Stimulated activated CD8-positive, alpha-beta memory T cell treated with anti-CD3 and anti-CD28 coated beads, Interleukin-12 subunit alpha, Interleukin-12 subunit beta, amount 100 ng/mL, for 4 hours (primary cell): ENCODE measurements at places on chromosomes 2 and 18.

DNA sequence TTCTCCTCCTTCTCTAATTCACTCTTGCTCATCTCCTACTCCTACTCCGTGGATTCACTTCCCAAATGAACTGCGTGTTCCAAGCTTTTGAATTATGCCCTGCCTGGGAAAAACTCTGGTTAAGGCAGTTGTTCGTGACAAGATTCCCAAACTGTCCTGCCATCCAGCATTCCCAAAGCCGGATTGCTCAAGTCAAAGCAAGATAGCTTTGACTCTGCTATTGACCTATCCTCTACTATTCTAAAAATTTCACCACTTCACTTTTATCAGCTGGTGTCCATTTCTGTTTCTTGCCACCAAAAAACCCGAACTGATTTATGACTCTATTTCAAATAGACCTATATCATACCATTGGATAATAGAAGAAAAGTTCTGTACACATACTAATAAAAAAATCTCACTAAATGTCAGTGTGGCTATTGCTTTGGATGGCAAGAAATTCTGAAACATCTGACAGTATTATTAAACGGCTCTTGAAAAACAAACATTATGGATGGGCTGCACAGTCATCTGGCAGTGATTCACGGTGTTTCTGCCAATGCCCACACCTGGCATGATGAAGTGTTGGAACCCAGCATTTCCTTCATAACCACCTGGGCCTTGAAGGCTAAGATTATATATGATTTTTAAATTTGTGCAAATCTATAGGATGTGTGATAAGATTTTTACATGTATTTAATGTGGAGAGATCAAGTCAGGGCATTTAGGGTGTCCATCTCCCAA, 87.4 kb downstream of the NCKAP5 start:
- no peak for DNase-seq

- no peak for DNase-seq
Measured at GRCh38 chr2:42933824-42934254, 141.5 kb upstream of the HAAO start.

DNA sequence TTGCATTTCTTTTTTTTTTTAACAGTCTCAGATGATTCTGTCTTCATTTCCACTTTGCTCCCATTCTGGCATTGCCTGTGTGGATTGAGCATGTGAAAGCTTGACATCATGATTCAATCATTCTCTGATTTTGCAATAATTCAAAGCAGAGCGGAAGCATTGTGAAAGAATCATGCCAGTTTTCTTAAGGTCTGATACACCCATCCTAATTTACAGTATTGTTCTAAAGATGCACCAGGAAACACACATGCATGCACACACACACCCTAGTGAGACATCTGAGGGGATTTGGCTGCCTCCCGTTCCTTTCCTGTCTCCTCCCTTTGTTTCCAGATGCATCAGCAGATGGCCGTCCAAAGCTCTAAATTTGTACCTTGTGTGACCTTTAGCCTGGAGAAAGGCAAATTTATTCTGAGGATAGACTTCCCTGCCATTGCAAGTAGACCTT, 97.3 kb downstream of the FMNL2 start:
- DNase-seq = no peak

DNA sequence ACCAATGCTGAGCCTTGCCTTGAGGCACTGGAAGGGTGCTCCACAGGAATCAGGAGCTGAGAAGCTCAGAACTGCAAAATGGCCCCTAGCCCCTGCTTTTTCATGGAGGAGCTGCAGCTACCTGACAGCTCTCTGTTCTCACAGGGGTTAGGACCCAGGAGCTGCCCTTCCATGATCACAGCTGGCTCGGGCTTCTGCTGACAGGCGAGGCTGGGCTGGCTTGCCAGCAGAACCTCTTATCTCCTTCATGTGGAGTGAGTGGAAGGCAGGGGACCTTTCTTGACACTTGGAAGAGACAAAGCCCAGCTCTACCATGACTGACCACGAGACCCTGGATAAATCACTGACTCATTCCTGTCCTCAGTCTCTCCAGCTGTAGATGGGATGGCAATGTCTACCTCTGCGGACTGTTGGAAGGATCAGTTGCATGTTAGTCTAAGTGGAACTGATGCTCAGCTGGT, 113.4 kb downstream of the CAPN13 start:
- DNase-seq = no peak

DNA sequence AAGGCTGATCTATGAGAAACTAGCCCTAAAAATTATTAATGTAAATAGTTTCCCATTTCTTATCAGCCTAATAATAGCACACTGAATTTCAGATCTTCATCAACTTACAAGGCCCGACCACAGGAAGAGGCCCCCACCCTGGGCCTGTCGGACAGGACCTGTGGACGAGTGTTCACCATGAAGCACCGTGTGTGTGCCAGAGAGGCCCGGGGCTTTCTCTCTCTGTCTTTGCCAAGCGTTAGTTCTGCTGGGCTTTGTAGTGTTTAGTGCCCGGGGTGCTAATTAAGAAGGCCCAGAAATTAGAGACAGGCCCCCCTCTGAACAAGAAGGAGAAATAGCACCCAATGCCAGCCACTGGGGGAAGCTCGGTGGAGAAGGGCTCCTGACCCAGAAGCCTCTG, 265.7 kb downstream of the TWIST2 start:
- DNase-seq = no peak

GRCh38 chr2:54969295-54969939, 80.8 kb downstream of the RTN4 start:
- DNase-seq = no peak

GRCh38 chr2:8974016-8974415, 29.5 kb downstream of the MBOAT2 start:
- no peak for DNase-seq

DNA sequence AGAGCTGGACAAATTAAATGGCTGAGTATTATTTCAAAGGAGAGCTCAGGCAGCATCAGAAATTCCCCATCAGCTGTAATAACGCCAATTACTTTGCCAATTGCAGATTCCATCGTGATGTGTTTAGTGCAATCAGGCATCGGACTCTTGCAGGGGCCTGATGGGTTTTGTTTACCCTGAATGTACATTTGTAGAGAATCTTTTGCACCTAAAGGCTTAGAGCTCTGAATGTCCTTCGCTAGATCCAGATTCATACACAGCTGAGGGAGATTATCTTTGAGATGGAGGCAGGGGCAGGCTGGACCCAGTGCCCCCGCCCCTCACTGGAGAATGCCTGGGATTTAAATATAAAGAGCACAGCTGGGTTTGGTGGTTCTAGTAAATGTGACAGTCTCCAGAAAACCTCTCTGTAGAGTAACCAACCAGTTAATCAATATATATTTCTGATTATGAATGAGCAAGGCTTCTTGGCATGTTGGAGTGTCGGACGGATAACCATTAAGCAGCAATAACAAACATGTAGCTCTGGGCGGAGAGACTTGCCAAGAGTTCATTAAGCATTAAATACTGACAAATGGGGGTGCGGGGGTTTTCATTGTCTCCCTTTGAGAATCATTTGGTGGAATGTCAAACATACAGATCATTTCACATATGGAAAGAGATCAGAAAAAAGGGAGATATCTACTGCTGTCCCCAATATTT, 200.9 kb downstream of the SETBP1 start:
- no peak for DNase-seq

DNA sequence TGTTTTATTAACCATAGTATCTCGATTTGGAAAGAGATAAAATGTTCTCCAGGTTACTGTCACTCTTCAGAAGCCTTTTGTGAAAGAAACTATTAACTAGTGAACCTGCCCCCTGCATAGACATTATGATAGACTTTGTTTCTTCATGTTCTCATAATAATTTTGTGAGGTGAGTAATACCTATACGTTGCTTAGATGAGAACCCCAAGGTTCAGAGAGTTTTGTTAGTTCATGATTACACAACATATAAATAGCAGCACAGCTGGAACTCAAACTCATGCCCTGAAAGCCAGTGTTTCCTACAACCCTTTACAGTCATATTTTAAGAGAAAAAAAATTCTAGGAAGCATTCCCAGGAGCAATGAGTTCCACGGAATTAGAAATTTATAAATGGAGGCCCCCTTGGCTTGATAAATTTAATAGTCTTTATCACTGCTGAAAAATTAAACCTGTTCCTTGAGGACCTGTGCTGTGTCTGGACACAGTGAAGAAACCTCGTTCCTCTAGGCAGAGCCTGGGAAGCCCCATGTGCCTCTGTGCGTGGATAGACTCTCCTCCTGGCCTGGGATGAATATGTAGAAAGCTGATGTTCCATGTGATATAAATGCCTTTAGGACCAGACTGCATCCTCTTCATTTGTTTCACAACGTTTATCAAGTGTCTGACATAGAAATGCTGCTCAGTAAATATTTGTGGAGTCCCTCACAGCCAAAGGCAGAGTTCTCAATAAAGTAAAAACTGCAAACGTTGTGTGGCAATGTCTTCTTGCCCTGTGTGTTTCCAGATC, 1257.0 kb upstream of the GYPC start:
- no peak for DNase-seq

GRCh38 chr2:231800493-231801091, 14.3 kb downstream of the COPS7B start:
- no peak for DNase-seq

DNA sequence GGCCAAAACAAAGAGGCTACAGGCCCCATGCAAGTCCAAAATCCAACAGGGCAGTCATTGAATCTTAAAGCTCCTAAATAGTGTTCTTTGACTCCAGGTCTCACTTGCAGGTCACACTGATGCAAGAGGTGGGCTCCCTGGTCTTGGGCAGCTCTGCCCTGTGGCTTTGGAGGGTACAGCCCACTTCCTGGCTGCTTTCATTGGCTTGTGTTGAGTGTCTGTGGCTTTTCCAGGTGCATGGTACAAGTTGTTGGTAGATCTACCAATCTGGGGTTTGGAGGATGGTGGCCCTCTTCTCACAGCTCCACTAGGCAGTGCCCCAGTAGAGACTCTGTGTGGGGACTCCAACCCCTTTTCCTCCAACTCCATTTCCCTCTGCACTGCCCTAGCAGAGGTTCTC, 115.8 kb upstream of the ALKAL2 start:
- DNase-seq = no peak

- DNase-seq = no peak
Measured at GRCh38 chr2:230008708-230009066, 60.0 kb downstream of the SLC16A14 start.

DNA sequence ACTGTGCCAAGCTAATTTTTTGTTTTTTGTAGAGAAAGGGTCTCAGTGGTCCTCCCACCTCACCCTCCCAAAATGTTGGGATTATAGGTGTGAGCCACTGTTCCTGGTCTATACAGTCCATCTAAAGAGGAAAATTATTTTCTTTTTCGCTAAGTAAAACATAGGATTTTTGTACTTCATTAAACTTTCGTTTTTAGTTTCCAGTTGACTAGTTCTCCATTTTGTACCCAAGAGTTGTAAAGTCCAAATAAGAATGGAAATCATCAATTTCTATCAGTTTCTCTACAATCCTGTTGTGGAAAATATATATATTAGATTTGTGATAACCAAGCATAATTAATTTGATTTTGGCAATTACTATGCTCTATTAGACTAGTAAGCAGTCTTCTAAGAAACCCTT, 156.4 kb downstream of the BABAM2 start:
- DNase-seq = no peak

- DNase-seq = no peak
Measured at GRCh38 chr18:24370120-24370519, 27.5 kb downstream of the OSBPL1A start.

GRCh38 chr2:220748875-220749479, 823.1 kb downstream of the EPHA4 start:
- no peak for DNase-seq
